CD4-positive, alpha-beta T cell treated with Interleukin-6 at 100 ng/mL for 8 hours (primary cell): ENCODE measurements at places on chromosomes 12 and 14.

DNA sequence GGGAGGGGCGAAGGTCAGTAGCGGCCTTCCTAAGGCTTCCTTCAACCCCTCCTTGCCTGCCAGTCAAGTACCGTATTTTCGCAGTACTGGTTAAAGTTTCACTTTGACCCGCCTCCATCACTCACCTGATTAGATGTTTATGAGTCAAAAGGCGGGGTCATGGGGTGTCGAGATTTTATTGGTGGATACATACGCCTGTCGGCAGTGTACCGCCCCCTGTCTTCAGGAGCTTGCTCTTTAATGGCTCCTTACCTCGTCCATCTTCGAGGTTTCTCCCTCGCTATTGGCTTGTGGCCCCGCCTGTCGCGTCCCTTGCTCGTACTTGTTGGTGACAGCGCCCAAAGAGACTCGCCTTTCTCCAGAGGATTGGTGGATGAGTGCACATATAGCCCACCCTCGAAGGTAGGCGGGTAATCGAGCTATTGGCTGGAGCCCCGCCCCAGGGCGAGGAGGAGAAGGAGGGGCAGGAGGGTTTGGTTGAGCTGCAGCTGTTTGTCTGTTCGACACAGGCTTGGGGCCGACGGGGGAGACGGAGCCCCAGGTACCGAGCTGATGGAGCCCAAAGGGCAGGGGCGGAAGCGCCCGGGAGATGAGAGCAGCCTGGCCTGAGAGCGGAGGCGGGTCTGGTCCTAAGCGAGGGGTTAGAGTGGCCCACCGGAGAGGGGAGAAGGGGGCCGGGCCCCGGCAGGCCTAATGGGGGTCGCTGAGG lies at the start of gene RAB5B:
Gene RAB5B, plus strand, starts transcription at position 480 of the 709 bp plus-strand sequence. CDS start 12,883 bp downstream, outside the sequence.
- peak; percentile 100 for DNase-seq

- no peak for DNase-seq
These were observed 251.5 kb downstream of the FOXN3 start for GRCh38 chr14:89165189-89166181.

DNA sequence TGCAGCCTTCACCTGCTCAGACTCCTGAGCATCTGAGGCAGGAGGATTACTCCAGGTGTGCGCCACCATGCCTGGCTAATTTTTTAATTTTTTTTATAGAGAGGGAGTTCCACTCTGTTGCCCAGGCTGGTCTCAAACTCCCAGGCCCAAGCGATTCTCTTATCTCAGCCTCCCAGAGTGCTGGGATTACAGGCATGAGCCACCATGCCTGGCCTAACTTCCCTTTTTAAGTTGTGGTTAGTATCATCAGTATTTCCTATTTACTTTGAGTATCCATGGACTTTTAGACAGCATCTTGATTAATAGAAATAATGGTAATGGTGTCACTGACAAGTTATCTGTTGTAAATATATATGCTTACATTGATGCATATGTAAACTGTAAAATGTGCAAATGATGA lies 116.9 kb downstream of the FGD4 start:
- DNase-seq = no peak

DNA sequence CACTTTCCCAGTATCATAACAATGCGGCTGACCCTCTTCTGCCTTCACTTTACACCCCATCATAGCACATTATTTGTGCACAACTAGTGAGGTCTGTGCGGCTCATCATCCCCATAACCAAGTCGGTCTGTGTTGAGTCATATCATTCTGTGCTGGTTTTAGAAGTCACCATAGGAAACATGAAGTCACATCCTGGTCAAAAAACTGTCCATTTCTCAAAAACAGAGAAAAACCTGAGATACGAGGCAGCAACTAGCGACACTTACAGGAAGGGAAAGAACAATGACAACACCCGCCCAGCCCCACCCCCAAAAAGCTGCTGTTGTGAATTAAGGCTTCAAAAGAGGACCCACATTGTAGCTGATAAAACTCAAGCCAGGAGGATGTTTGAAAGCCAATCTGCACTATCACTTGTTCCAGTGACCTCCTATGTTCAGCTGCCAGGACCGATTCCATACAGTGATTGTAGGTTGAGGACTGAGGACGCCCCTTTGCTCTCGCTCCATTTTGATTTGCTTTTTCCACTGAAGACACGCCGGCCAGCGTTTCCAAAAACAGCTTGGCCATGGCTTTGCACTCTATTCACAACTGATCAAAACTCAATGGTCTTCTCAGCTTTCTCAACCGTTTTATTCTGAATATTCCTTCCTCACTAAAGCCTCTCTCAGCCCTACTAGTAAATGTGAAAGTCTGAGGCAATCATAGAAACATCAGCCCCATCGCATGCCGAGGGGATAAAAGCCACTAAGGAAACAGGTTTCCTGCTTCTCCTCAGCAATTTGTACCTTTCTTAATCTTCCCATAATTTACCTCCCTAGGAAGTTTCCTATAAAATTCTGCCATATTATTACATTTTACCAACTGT lies 87.5 kb downstream of the DUSP16 start:
- peak; percentile 81 for DNase-seq

DNA sequence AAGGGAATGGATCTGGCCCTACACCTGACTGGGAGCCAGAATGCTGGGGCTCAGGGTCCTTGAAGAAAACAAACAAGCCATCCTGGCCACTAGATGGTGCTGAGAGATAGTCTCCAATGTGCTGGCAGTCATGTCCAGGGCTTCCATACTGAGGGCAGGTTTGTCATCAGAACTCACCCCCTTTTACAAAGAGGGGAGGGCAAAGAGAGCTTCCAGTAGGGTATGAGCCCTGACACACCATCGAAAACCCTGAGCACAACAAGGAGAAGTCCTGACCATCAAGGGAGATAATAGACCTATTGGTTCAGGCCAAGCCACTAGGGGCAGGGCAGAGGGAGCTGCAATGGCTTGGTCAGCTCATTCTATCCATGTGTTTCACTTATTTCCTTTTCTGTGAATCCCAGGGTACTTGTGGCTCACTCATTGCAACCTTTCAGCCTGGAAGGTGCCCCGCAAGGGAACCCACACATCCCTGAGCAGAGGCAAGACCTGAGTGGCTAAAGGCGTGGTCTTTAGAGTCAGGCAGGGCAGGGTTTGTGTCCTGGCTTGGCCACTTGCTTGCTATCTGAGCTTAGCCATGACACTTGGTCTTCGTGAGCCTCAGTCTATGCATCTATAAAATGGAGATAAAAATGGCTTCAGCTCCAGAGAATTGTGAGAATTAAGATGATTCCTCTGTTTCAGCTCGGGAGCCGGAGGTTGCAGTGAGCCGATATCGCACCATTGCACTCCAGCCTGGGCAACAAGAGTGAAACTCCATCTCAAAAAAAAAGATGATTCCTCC lies 6.2 kb upstream of the PLEKHH1 start:
- peak; percentile 41 for DNase-seq

DNA sequence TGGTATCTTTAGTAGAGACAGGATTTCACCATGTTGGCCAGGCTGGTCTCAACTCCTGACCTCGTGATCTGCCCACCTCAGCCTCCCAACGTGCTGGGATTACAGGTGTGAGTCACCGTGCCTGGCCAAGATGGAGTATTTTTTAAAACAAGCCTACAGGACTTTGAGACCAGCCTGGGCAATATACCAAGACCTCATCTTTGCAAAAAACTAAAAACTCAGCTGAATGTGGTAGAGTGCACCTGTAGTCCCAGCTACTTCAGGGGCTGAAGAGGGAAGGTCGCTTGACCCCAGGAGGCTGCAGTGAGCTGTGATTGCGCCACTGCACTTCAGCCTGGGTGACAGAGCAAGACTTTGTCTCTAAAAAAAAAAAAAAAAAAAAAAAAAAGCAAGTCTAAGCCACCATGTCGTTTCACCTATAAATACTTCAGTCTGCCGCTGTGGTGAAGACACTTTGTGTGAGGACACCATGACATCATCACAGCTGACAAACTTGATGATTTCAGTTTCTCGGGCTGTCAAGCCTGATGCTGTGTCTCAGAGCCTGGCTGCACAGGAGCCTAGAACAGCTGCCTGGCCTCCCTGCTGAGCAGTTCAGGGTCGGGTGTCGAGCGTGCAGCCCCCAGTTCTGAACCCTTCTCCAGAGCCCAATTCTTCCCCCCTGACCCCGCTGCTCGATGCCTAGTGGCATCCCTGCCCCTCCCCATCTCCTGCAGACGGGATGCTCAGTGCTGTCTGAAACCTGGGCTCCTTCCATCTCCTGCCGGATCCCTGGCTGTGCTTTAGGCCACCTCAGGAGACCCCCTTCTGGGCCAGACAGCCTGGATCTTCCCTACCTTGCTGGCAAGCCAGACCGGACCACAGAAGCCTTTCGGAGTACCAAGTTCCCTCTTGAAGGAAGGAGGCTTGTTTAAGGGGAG lies 119.2 kb upstream of the EVL start:
- DNase-seq = no peak

- DNase-seq = no peak
These were observed 24.3 kb downstream of the UBR7 start for GRCh38 chr14:93231129-93231979.

DNA sequence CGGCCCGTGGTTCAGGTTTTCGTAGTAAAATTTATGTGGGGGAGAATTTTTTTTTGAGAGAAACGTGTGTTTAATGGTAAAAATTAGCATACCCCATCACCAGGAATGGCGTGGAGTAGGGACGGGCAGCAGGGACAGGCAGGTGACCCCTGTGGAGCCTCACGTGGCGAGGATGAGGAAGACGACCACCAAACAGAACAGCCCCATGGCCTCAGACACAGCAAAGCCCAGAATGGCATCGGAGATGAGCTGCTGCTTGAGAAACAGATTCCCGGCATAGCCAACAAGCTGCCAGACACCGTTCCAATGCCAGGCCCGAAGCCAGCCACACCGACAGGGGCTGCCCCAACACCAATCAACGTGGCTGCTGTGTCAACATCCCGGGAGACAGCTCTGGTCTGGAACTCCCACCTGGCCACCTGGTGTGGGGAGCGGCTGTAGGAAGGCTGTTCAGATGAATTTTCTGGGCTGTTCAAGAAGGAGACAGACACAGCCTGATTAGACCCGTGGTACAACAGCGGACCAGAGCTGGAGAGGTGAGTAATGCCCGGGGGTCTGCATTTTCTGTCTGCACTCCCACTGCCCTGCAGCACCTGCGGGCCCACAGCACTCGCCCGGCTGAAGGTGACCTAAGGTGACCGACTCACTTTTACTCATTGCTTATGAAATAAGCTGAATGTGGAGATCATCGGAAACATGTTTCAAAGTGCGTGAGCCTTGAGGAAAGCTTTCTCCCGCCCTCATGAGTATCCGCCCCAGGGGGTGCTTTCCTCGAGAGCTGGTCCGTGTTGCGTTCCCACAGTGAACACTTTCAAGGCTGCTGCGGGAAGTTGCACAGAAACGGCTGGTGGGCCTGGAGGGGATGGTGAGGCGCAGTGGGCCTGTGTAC lies 10.6 kb downstream of the TMEM121 start:
- no peak for DNase-seq
